ENCODE measurements at places on chromosomes 7 and 10.

DNA sequence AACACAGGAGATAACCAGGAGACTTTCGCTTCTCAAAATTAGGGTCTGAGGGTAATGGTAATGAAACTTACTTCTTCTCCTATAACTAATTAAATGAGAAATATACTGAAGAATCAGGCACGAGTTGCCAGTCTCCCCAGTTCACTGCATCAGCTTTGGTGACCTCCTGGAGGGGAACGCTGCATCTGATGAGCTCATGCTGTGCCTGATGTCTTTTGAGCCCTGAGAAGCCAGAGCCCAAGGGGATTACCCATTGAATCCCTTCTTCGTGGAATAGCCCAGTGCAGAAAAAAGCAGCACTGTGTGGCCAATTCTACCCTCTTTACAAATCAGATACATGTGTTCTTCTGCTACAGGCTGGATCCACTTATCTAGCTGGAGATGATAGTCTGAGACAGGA, 45.1 kb downstream of the CYP2C9 start:
- DNase-seq: no peak

DNA sequence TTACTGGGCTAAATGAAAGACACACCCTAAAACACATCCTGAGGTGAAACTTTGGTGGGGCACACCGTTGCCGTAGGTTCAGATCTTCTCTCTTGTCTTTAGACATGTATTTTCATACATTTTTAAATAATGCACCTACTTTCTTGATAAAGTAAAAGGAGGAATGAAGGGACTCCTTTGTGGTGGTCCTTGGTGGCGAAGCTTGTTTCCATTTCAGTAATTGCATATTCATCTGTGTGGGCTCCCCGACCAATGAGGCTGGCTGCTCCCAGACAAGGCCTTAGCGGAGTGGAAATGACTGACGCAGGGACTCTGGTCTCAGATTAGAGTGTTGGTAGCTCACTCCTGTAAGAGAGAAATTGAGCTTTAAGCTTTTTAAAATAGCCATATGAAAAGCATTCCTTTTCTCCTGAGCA, 815 bp downstream of the CCSER2 start:
- DNase-seq: no peak

GRCh38 chr10:16732376-16732775, 84.8 kb downstream of the RSU1 start:
- DNase-seq: no peak

GRCh38 chr7:138875794-138876193, 77.8 kb upstream of the ATP6V0A4 start:
- peak; percentile 47 for DNase-seq

DNA sequence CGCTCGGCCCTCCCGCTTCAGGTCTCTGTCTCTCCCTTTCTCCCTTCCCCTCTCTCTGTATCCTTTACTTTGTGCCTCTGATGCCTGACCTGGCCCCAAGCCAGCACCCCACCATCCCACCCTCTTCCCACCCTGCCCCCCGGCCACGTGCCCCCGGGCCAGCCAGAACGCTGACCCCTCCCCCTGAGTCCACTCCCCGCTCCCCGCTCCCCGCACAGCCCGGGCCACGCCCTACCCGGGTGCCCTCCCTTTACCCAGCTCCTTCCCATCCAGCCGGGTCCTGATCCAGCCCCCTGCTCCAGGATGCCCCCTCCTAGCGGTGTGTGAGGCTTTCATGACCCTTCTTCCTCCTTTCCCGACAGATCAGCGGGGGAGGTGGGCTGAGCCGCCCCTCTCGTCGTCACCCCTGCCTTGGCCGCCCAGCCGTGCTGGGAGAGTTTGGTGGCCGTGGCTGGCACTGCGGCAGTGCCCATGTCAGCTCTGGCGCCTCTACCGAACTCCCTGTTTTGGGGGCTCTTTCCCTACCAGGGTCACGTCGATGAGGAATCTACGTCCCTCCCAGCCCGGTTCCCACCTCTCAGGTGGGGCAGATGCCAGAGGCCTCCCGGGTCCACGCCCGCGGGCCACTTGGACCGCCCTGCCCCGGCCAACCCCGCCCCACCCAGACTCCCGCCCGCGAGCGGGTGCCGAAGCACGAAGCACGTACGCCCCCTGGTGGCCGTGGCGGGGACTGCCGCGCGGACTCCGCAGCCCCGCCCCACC, 127.4 kb downstream of the UBE2H start:
- DNase-seq: no peak

- no peak for DNase-seq
Measured at GRCh38 chr10:57102236-57102635, 741.2 kb upstream of the ZWINT start.

DNA sequence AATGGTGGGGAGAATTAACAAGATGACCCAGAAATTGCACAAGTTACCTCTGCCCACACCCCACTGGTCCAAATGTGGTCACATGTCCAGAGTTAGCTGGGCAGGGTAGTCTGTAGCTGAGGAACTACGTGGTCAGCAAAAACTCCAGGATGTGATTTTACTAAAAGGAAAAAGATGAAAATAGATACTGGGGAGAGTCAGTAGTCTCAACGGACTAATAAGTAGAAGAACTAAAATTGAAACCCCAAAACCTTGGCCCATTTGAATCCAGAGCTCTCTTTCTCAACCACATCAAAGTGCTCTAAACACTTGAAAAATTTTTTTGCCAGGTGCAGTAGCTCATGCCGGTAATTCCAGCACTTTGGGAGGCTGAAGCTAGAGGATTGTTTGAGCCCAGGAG, 146.3 kb downstream of the SKIDA1 start:
- no peak for DNase-seq

- no peak for DNase-seq
Measured at GRCh38 chr10:58512491-58513187, at the start of gene BICC1. Gene BICC1 (plus strand): TSS chr10:58512872. CDS start chr10:58513144, 272 bp downstream.

DNA sequence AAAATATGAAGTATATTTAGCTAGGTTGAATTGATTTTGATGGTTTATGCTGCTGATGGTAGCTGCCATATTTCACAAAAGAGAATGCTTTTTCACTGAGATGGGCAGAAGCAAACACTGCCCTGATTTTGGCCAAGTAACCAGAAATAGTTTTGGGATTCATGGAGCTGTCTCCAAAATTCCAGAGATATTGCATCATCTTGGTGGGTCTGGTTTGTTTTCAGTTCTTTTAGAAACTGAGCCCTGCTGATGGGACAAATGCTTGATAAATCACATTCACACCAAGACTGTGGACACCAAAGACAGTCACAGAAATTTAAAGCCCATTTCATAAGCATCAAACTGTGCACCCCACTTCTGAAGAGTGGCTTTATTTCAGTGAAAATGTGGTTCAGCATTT, 140.5 kb downstream of the BICC1 start:
- DNase-seq: no peak

GRCh38 chr10:85597006-85597405, 769.6 kb downstream of the GRID1 start:
- no peak for DNase-seq

DNA sequence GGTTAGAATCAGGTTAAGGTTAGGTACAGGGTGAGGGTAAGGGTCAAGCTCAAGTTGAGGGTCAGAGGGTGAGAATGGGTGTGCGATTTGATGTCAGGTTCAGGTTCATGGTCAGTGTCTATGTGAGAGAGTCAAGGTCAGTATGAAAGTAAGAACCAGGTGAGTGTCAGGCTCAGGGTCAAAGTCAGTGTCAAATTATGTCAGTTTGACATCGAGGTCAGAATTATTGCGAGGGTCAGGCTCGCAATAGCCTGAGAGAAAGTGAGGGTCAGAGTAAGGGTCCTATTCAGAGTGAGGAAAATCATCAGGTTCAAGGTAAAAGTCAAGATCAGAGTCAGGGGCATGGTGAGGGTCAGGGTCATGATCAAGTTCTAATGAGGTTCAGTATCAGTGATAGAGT, 13.0 kb downstream of the MRPS24 start:
- DNase-seq: no peak

DNA sequence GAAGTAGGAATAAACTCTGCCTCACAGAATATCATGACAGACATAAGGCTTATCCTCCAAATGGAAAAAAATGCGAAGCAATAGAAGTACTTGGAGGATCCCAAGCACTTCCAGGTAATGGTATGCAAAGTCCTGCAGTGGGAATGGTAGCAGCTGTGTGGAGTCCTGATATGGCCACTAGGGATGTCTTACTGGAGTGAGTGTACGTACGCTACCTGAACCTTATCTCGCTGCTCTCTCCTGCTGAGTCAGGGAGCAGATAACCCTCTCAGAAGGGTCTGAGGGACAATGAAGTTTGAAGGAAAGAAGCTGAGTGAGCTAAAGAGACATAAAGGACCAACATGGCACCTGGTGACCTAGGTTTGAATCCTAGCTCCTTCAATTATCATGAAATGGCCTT, 42.2 kb downstream of the CH25H start:
- no peak for DNase-seq

GRCh38 chr7:83452256-83452655, 196.7 kb downstream of the SEMA3E start:
- no peak for DNase-seq

GRCh38 chr10:101063050-101063525, 1.3 kb downstream of the KAZALD1 start:
- no peak for DNase-seq

GRCh38 chr10:81872206-81872862, 2.7 kb upstream of the NRG3 start:
- no peak for DNase-seq

DNA sequence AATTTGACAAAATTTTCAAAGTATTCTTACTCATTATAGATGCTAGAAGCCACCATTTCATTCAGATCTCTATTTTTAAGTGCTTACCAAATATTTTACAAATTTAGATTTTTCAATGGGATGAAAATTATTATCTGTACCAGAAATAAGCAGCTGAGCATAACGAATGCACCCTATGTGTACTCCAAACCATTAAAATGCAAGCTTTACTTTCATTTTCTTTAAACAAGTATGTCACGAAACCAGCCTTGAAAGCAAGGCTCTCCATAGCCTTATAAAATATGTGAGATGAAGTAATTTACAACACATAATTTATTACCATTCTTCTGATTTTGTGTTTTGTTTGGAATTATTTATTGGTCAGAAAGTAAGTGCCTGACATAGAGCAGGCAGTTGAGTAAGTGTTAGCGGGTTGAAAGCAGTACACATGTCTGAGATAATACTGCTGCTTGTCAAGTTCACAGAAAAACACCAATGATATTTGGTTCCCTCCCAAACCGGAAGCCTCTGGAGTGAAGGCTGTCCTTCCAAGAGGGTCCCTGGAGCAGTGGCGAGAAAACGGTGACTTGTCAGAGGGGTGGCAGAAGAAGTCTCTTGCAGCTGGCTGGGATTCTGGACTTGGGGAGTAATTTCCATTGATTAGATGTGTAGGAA, 322.7 kb upstream of the PFKP start:
- no peak for DNase-seq

DNA sequence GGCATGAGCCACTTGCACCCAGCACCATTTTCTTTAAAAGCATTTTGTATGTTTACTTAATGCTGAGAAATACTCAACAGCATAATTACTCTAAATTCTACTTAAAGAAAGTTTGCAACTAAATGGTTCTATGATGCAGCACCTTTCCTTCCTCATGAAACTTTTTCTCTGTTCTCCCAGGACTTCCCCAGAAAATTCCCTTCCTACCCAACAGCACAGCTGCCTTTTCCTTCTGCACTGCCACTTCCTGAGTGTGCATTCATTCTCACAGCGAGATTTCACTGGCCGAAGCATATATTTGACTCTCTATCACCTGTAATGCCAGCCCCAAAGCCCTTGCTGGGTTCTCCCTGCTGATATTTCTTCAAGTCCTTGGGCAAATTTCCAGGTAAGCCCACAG, 41.5 kb upstream of the DGKI start:
- DNase-seq: no peak

GRCh38 chr10:103555325-103555649, 61.8 kb downstream of the NEURL1 start:
- no peak for DNase-seq

DNA sequence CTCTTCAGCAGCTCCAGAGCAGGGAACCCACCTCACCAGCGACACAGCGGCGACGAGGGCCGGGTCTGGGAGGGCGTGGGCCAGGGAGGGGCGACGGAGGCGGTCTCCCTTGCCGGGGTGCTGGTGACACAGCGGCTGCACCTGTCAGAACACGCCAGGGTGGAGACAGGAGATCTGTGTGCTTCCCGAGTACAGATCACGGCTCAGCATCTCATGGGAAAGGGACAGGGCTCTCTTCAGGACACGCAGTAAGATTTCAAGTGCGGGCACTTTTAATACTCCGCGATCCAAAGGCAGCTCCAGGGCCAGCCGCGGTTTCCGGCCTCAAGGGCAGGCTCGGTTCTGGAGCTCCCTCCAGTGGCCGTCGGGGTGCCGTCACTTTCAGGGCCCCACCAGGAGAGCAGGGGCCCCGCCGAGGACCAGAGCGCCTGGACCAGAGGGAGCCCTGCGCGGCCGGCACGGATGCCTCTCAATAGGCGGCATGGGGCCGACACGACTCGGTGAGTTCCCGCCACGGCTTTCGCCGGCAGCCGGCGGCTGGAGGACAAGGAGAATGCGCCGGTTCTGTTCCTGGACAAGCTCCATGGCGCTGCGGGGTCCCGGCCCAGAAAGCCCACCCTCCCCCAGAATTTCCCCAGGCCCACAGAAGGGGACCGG, 21.4 kb downstream of the GPR146 start:
- no peak for DNase-seq

- no peak for DNase-seq
Measured at GRCh38 chr7:3232228-3232627, 68.8 kb upstream of the SDK1 start.

DNA sequence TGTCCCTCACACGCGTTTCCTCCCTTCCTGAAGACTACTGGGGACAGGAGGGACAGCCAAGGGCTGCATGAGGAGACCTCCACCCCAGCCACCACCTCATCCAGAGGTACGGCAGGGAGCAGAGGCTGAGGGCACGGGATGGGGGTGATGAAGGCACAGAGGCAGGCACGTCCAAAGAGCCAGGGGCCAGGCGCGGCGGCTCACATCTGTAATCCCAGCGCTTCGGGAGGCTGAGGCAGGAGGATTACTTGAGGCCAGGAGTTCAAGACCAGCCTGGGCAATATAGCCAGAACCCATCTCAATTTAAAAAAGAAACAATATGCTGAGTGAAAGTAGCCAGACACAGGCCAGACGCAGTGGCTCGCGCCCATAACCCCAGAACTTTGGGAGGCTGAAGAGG, 3.3 kb downstream of the MICALL2 start:
- DNase-seq: no peak

- no peak for DNase-seq
Measured at GRCh38 chr7:26633557-26633956, 230.8 kb downstream of the SKAP2 start.

GRCh38 chr7:17385612-17386011, 87.2 kb downstream of the AHR start:
- DNase-seq: no peak

All from GM04503 (cell line).